ENCODE measurements at places on chromosomes 6 and 20. TPM values are rescaled to one million over a fixed set of nuclear protein-coding genes. Genes with fewer than 3 reads are reported as not detected.

DNA sequence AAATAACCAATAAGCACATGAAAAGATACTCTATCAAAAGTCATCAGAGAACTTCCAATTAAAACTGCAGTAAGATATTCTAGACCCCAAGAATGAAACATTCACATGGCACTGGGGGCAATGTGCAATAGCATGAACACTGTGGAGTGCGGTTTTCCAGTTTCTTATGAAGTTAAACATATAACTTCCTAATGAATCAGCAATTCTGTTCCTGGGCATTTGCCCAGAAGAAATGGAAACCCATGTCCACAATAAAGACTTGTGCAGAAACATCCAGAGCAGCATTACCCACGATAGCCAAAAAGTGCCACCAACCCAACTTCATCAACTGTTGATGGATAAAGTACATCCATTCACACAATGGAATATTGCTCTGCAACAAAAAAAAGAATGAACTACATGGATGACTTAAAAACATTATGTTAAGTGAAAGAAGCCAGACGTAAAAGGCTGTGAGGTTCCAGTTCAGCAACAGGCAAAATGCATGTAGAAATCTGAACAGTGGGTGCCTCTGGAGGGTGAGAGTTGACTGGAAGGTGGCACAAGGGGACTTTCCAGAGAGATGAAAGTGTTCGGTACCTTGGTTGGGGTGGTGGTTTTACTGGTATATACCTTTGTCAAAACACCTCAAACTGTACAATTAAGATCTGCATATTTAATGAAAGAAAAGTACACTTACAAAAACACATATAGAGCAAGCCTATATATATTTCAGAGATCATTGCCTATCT is 207.2 kb upstream of the ECI2 start:
- no peak overlapping the region for H3K27ac ChIP-seq
- DNase-seq: no peak
- no peak overlapping the region for H3K4me3 ChIP-seq

DNA sequence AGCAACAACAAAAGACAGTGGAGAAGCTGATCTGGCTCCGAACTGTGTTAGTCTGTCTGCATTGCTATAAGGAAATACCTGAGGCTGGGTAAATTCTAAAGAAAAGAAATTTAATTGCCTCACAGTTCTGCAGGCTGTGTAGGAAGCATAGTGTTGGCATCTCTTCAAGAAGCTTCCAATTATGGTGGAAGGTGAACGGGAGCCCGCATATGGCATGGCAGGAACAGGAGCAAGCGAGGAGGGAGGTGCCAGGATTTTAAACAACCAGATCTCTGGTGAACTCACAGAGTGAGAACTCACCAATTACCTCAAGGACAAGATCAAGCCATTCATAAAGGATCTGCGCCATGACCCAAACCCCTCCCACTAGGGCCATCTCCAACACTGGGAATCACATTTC is 293.5 kb downstream of the SMOC2 start:
- no peaks in the 10 kb centered on the region for H3K27me3 ChIP-seq
- H3K4me1 ChIP-seq: no peaks in the 10 kb centered on the region

DNA sequence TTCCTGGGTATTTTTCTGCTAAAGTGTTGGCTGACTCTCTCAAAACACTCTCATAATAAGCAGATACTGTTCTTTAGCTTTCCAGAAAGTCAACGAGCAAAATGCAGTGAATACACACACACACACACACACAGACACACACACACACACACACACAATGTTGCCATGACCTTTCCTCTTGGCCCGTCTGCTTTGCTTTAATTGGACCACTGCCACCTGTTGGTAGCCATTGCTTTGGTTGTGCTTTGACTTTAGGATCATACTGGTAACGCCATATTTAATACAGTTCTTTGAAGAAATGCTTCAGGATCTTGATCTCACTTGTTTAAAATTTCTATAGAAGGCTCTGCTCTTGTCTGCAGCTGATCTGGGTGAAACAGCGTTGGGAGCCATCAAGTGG is 4.4 kb downstream of the FIG4 start:
- no peak overlapping the region for H3K27ac ChIP-seq
- no peaks in the 10 kb centered on the region for H3K36me3 ChIP-seq
- no peak for DNase-seq
- H3K4me3 ChIP-seq: no peak overlapping the region

DNA sequence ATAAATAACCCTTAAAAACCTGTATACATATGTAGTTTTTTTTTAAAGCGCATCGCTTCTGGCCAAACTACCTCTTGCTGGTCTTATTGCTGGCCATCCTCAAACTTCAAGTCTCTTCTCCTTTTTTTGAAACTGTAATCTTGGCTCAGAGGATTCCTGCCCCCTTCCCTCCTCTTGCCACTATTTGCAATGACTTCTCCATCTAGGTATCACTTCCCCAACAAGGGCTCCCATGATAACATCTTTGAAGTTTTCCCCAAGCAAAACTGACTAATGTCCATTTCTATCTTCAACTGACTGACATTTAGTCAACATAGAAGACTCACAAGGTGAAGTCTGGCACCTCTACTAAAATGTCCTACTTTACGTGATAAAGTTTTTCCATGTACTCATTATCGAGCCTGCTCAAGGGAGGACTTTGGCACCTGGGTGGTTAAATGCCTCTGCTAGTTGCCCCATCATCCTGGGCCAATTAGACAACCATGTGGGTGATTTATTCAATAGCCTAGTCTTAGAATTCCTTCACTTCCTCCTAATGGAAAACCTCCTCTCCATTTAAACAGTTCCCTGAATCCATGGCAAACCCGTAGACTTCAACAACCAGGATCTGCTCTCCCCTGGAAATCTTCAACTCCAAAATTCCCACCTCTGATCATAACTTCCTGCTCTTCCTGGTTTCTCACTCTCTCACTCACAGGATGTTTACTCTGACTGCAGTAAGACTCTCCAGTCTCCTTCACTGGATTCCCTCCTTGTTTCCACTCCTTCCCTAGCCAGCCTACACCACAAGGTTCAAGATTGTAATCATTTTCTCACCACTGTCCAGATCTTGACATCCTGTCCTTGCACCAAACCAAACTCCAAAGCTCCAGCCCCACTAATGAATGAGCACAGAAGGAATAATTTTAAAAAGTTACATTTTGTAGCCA is 9.4 kb upstream of the PLAGL1 start:
- no peaks in the 10 kb centered on the region for H3K27me3 ChIP-seq
- DNase-seq: no peak
- no peak overlapping the region for H3K27ac ChIP-seq
- no peak overlapping the region for H3K4me3 ChIP-seq
- H3K4me1 ChIP-seq: no peaks in the 10 kb centered on the region
- H3K36me3 ChIP-seq: no peaks in the 10 kb centered on the region

DNA sequence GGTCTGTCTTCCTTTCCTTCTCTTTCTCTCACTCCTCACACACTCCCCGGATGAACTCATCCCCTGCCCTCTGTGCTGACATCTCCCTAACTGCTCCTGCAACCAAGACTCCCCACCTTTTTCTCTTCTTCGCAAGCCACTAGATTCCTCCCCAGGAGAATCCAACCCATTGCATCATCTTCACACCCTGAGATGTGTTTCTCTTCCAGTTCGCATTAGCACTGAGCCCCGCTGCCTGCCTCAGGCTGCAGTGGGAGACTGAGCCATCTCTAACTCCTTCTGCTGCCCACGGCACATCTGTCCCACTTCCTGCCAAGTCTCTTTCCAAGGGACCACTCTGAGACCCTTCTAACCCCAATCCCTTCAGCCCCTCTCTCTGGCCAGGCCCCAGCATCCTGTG is 67.2 kb upstream of the NNAT start:
- H3K27me3 ChIP-seq: no peaks in the 10 kb centered on the region
- no peak overlapping the region for H3K27ac ChIP-seq
- H3K4me3 ChIP-seq: no peak overlapping the region
- H3K36me3 ChIP-seq: no peaks in the 10 kb centered on the region
- H3K4me1 ChIP-seq: no peaks in the 10 kb centered on the region

DNA sequence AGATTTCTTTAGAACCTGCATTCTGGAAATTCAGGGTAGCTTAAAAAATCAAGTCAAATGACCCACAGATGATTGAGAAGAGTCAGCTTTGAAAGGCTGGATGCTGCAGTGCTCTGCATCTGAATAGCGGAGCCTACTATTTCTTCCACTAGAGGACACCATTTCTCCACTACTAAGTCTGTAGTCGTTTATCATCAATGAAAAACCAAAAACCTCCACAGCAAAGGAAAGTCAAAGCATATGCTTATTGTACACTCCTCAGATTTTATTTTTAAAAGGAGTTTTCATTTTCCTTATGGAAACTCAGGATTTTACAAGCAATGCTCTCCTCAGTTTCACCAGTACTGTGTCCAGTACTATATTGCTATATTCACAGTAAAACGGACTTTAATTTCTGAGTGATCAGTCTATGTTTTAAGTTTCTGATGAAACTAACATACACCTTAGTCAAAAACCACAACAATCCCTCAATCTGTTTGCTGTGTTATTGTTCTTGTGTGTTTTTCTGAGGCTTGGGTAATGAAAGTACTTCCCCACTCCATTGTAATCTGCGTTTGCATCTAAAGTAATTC is 50.5 kb upstream of the ENPP5 start:
- H3K4me1 ChIP-seq: no peaks in the 10 kb centered on the region
- no peak for DNase-seq
- no peak overlapping the region for H3K4me3 ChIP-seq
- H3K27ac ChIP-seq: no peak overlapping the region
- no peaks in the 10 kb centered on the region for H3K27me3 ChIP-seq

- H3K27me3 ChIP-seq: no peaks in the 10 kb centered on the region
- no peak for DNase-seq
- H3K27ac ChIP-seq: no peak overlapping the region
- no peak overlapping the region for H3K4me3 ChIP-seq
These were observed 298.5 kb upstream of the JAG1 start for GRCh38 chr20:10972219-10972860.

DNA sequence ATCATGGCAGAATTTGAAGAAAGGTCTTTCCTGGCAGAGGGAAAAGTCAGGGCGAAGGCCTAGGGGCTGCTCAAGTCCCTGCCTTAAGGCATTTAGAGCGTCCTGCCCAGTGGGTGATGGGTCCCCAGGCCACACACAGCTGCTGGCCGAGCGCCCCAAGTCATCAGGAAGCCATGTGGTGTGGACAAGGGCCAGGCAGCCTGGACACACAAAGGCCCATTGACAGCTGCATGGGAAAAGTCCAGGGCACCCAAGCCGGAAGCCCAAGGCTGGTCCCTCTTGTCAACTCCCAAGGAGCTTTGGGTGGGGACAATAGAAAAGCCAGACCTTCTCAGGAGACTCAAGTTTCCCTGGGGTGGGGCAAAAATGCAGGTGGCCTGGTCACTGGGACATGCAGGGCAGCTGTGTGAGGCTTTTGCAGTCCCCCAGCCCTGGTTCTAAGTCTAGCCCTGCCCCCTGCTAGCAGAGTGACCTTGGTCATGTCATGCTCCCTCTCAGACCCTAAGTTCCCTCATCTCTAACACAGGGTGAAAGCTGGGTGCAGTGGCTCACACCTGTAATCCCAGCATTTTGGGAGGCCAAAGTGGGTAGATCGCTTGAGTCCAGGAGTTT is 44.3 kb upstream of the PTGIS start:
- DNase-seq: peak; percentile 48
- no peak overlapping the region for H3K4me3 ChIP-seq
- no peaks in the 10 kb centered on the region for H3K4me1 ChIP-seq
- peak overlapping the region; percentile 41 for H3K27ac ChIP-seq
- H3K27me3 ChIP-seq: no peaks in the 10 kb centered on the region
- no peaks in the 10 kb centered on the region for H3K36me3 ChIP-seq

DNA sequence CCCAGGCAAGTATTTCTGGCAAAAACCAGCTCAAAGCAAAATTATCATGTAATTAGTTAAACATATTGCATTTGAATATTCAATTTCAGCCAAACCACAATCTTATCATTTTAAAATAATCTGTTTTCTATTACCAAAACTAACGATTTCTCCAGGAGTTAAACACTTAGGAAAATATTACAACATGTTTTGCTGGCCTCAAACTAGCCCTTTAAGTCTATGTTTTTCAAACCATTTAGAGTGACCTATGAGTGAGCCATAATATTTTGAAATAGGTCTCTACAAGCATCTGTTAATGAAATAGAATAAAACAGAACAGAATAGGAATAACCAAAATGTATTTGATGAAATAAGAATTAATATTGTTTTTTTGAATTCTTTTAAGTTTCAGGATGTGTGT is 370.9 kb downstream of the COL12A1 start:
- H3K27me3 ChIP-seq: no peaks in the 10 kb centered on the region
- no peak for DNase-seq
- H3K36me3 ChIP-seq: no peaks in the 10 kb centered on the region
- no peak overlapping the region for H3K4me3 ChIP-seq
- H3K27ac ChIP-seq: no peak overlapping the region

DNA sequence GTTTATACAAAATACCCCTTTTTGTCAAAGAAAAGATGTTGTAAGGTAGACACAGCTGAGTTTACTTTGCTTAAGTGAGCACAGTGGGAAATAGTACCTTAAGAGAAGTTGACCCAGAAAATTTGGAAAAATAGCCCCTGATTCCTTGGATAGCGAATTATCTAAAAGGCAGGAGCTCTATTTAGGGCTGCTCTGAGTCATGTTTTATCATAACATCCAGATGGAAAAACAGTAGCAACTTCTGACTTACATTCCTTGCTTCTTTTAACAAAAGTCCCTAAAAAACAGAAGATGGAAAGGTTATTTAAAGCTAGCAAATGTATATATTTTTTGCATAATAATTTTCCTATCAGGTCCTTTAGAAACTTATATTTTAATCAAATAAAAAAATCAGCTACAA is 59.0 kb downstream of the THEMIS start:
- no peak for DNase-seq
- H3K4me1 ChIP-seq: no peaks in the 10 kb centered on the region
- H3K27me3 ChIP-seq: peaks cover 6% of the 10 kb centered on the region
- H3K36me3 ChIP-seq: no peaks in the 10 kb centered on the region

- no peaks in the 10 kb centered on the region for H3K36me3 ChIP-seq
- DNase-seq: no peak
- no peak overlapping the region for H3K27ac ChIP-seq
- no peaks in the 10 kb centered on the region for H3K27me3 ChIP-seq
- H3K4me1 ChIP-seq: no peaks in the 10 kb centered on the region
These were observed 22.5 kb upstream of the RIPK1 start for GRCh38 chr6:3045777-3046176.

DNA sequence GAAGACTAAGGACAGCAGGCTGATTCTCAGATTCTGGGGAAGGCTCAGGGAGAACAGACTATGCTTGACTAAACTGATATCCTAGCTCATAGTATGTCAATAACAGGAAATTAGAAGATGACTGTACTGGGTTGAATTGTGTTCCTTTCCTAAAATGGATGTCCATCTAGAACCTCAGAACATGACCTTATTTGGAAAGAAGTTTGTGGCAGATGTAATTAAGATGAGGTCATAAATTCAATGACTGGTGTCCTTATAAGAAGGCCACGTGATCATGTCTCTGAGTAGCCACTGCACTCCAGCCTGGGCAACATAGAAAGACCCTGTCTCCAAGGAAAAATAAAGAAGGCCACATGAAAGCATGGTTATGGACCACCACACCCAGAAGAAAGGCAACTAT is 113.9 kb upstream of the STMND1 start:
- no peak overlapping the region for H3K4me3 ChIP-seq
- no peaks in the 10 kb centered on the region for H3K27me3 ChIP-seq
- H3K4me1 ChIP-seq: no peaks in the 10 kb centered on the region
- no peak overlapping the region for H3K27ac ChIP-seq

LY6G6F gene
- polyA plus RNA-seq: not detected

PTCRA gene
- polyA plus RNA-seq: not detected

Data from pancreas (tissue), 10 donors.